Muscle of leg (tissue), 16 donors: ENCODE measurements at places on chromosomes 6 and 20. TPM values are rescaled to one million over a fixed set of nuclear protein-coding genes. Genes with fewer than 3 reads are reported as not detected.

Gene ARFGAP1
- total RNA-seq, result 62.6 TPM

Gene SLC22A7
- total RNA-seq, result not detected

Gene MUCL3
- total RNA-seq, result not detected

Gene PHACTR1
- total RNA-seq, result 4.3 TPM

Gene PCSK2
- total RNA-seq, result 0.27 TPM

Gene BFSP1
- 2.3 TPM for total RNA-seq

Gene SLC4A11
- total RNA-seq, result 0.35 TPM

Gene TFAP2D
- total RNA-seq, result not detected

Gene C20orf204
- total RNA-seq, result 0.84 TPM

GRCh38 chr20:9141070-9141469 lies 72.2 kb downstream of the PLCB4 start:
- no peaks in the 10 kb centered on the region for H3K36me3 ChIP-seq
- H3K4me1 ChIP-seq, result no peaks in the 10 kb centered on the region
- DNase-seq, result no peak
- H3K27ac ChIP-seq, result no peak overlapping the region
- no peak overlapping the region for H3K4me3 ChIP-seq

DNA sequence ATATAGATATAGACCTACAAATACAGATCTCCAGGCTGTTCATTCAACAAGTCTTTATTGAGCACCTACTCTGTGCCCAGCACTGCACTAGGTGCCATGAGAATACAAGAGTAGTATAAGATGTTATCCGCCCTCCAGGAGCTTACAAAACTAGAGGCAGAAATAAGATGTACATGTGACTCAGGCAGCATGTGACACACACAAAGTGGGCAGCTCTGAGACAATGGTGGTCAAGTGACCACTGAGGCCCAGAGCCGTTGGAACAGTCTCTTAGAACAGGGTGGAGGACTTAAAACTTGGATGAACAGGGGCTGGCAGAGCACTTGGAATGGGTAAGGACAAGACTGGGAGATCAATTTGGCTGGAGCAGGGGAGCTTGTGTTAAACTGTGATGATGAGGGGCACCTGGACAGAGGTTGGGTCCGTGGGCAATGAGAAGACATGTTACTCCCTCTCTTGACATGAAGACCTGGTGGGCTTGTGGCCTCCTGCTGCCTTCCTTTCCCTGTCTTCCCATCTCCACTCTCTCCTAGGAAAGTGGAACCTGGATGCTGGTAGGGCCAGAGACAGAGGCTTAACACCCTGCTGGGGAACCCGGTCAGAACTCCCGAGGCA lies 21.2 kb downstream of the TRIM15 start:
- no peak overlapping the region for H3K27ac ChIP-seq
- no peak for DNase-seq
- H3K4me1 ChIP-seq, result no peaks in the 10 kb centered on the region
- no peak overlapping the region for H3K4me3 ChIP-seq

GRCh38 chr20:48569679-48570078 lies 258.1 kb downstream of the PREX1 start:
- H3K4me1 ChIP-seq, result peaks cover 5% of the 10 kb centered on the region
- no peak overlapping the region for H3K4me3 ChIP-seq
- no peak overlapping the region for H3K27ac ChIP-seq
- peaks cover 23% of the 10 kb centered on the region for H3K27me3 ChIP-seq
- DNase-seq, result no peak

DNA sequence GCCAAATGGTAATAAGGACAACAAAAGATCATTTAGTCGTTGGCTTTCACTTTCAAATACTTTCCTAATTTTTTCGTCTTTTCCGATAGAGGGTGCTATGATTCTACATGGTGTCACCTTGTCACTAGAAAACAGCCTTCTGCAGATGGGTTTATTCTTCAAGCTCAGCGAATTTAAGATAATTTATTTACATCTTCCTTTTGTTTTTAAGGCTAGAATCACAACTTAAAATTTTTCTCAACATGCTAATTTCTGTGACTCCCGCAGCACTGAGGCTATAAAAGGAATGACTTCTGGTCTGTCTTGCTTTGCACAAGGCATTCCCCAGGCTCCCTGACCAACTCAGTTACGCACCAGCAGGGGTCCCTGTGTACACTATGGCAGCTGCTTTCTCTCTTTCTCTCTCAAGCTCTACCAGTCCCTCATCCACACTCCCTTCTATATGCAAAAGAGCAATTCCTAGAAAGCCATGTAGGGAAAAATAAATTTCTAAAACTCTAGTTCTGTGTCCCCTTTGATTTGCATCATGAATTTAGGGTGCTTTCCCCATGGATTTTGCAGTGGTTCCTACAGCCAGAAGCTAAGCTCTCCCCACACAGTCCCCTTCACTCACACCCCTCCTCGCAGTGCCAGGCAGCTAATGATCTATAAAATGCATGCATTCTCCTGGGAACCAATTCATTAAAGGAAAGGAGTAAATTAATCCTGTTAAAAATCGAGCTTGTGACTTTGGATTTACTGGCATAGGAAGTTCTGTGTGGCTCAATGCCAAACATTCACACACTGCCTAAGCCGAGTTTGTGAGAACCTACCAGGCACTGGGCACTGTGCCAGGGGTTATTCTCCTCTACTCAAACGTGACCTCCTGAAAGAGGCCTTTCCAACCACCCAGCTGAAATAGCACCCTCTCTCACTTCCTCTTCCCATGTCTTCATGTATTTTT lies 74.5 kb downstream of the DCDC2 start:
- H3K4me3 ChIP-seq, result no peak overlapping the region
- no peaks in the 10 kb centered on the region for H3K36me3 ChIP-seq
- H3K27me3 ChIP-seq, result no peaks in the 10 kb centered on the region
- peaks cover 4% of the 10 kb centered on the region for H3K4me1 ChIP-seq

GRCh38 chr6:56691814-56692213 lies 49.1 kb upstream of the DST start:
- DNase-seq, result no peak
- peaks cover 3% of the 10 kb centered on the region for H3K36me3 ChIP-seq
- peaks cover 3% of the 10 kb centered on the region for H3K4me1 ChIP-seq
- H3K27ac ChIP-seq, result peak overlapping the region; percentile 74

DNA sequence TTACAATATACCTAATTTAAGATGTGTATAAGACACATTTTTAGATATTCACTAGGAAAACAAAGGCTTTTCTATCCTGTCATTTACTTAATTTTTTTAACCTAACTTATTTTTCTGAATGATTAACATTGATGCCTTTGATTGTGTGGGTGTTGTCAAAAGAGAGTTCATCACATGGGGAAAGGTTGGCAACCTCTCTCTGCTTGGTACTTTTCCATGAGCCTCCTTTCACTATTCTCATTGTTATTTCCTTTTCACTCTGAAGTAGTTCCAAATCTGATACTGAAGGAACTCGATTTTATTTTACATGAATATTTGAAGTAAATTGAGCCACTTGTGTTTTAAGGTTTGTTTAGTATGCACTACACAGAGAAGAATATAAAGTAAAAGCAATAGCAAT lies 35.9 kb downstream of the TPD52L1 start:
- DNase-seq, result no peak
- peak overlapping the region; percentile 70 for H3K27ac ChIP-seq
- no peak overlapping the region for H3K4me3 ChIP-seq
- H3K4me1 ChIP-seq, result peaks cover 6% of the 10 kb centered on the region
- no peaks in the 10 kb centered on the region for H3K36me3 ChIP-seq

GRCh38 chr6:25173246-25173645 lies 105.9 kb upstream of the CARMIL1 start:
- DNase-seq, result no peak
- peaks cover 2% of the 10 kb centered on the region for H3K4me1 ChIP-seq
- H3K36me3 ChIP-seq, result no peaks in the 10 kb centered on the region
- H3K27ac ChIP-seq, result no peak overlapping the region
- H3K27me3 ChIP-seq, result no peaks in the 10 kb centered on the region

- peak; percentile 19 for DNase-seq
- no peak overlapping the region for H3K27ac ChIP-seq
- H3K4me1 ChIP-seq, result no peaks in the 10 kb centered on the region
- no peaks in the 10 kb centered on the region for H3K27me3 ChIP-seq
- H3K36me3 ChIP-seq, result no peaks in the 10 kb centered on the region
These were observed 42.8 kb upstream of the STMND1 start for GRCh38 chr6:17059022-17059421.

DNA sequence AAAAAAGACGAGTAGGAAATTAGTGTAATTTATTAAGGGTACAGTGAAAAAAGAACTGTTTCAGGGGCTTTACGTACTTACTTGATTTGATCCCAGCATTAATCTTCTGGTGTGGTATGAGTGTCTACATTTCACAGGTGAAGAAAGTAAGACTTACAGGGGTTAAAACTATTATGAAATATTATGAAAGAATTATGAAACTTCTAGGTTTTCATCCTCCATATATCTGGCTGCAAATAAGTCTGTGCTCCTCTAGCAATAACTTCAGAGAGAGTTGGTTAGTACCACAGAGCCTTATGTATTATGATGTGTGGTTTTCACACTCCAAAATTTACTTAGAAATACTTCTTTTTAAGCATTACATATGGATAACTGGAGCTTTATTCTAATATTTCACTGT lies 41.9 kb downstream of the ZFAND3 start:
- H3K27me3 ChIP-seq, result no peaks in the 10 kb centered on the region
- peaks cover 2% of the 10 kb centered on the region for H3K36me3 ChIP-seq
- no peak overlapping the region for H3K4me3 ChIP-seq

DNA sequence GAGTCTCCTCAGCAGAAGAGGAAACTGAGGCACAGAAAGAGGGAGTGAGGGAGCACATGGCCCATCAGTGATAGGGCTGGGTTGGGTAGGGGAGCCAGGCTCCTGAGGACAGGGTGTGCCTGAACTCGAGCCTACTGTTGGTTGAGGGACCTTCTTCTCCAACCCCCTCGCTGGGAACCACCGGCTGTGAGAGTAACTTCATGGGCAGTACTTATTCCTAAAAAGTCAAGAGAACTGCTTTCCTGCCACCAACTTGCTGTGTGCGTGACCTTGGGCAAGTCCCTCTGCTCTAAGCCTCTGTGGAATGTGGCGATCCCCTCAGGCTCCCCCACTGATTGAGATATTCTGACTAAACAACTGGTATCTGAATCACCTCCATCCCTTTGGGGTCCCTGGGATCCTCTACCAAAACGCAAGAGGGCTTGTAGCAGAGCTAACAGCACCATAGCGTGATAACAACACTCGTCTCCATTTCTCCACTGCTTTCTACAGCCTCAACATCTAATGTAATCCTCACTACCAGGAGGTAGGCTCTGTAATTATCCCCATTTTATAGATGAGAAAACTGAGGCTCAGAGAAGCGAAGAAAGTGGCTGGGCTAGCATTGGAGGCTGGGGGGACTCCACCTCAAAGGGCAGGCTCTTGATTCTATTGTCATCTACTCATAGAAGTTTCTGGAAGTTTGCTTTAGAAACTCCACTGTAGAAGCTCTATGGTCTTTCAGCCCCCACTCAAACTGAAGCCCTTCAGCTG lies 76.0 kb downstream of the JPH2 start:
- peaks cover 6% of the 10 kb centered on the region for H3K27me3 ChIP-seq
- no peak overlapping the region for H3K27ac ChIP-seq
- no peak for DNase-seq
- H3K4me3 ChIP-seq, result no peak overlapping the region
- H3K4me1 ChIP-seq, result peaks cover 35% of the 10 kb centered on the region

DNA sequence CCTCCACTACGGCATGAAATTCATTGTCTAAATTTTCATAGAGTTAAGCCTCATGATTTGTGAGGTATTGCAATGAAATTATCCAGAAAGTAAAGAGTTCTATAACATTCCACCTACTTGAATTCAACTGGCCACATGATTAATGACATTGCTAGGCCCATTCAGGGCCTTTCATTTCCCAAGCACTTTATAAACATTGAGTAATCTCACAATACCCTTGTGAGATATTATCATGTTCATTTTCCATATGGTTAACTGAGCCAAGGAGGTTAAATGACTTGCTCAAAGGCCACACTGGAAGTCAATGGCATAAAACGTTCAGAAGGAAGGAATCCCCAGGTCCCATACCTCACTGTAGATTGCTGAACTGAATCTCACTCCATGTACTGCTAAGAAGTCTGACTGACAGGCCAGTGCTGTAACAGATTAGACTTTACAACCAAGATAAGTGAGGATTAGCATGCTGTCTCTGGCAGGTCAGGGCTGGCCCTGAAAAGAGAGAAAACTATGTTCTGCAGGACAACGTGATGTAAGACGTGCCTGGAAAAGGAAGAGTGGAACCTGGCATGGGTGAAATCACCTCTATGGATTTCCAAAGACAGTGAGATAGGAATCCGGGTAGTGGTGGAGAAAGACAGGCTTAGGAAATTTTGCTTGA lies 75.9 kb upstream of the SPACA1 start:
- no peaks in the 10 kb centered on the region for H3K36me3 ChIP-seq
- no peak for DNase-seq
- peaks cover 13% of the 10 kb centered on the region for H3K27me3 ChIP-seq
- H3K4me1 ChIP-seq, result peaks cover 2% of the 10 kb centered on the region

DNA sequence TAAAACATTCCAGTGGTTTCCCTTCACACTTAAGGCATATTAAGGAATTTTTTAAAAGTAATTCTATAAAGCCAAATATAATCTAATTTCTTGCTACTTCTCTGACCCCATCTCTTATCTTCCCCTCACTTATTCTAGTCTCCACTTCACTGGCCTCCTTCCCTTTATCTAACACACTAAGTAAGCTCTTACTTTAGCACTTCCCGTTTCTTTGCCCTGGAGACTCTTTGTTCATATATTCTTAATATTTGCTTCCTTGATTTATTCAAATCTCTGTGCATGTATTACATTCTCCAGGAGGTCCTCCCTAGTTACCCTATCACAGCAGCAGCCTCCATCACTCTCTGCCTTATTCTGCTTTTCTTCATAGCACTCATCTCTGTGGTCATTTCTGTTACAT lies 20.3 kb downstream of the GTPBP2 start:
- no peaks in the 10 kb centered on the region for H3K4me1 ChIP-seq
- no peak for DNase-seq
- H3K27ac ChIP-seq, result no peak overlapping the region
- no peak overlapping the region for H3K4me3 ChIP-seq
- peaks cover 33% of the 10 kb centered on the region for H3K36me3 ChIP-seq
- H3K27me3 ChIP-seq, result no peaks in the 10 kb centered on the region

DNA sequence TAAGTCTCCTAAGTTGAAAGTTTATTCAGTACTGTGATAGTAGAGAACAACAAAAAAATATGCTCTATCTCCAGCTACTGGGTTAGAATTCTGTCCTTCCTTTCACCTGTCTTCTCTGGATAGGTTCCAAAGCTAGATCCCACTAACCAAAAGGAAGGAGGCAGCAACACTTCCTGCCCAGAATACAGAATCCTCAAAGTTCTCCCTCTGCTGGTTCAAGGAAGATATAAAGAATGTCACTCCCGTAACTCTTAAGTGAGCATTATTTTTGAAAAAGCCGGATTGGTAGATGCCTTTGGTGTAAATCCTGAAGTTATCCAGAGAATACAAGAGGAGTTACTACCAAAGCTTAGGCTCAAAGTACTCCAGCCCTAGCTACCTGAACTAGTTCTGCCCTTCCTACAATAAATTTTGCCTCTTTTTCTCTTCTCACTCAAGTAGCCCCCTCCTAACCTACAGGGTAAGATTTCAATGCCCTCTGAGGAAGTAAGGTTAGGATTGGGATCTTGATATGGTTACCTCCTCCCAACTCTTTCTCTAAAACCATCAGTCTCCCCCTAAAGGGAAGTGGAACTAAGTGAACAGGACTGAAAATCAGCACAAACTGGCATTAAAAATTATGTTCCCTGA lies 26.0 kb upstream of the CRIP3 start:
- no peak overlapping the region for H3K27ac ChIP-seq
- no peaks in the 10 kb centered on the region for H3K4me1 ChIP-seq
- no peak overlapping the region for H3K4me3 ChIP-seq
